ENCODE measurements at places on chromosomes 7 and 10. TPM values are rescaled to one million over a fixed set of nuclear protein-coding genes. Genes with fewer than 3 reads are reported as not detected.

The LIPJ gene
- not detected for total RNA-seq

The CRYGN gene
- not detected for total RNA-seq

The PDE1C gene
- total RNA-seq: 5.6 TPM

The FZD1 gene
- 2.5 TPM for total RNA-seq

The NEUROG3 gene
- not detected for total RNA-seq

The PPP1R17 gene
- total RNA-seq: not detected
